ENCODE measurements at places on chromosomes 13 and 19.

DNA sequence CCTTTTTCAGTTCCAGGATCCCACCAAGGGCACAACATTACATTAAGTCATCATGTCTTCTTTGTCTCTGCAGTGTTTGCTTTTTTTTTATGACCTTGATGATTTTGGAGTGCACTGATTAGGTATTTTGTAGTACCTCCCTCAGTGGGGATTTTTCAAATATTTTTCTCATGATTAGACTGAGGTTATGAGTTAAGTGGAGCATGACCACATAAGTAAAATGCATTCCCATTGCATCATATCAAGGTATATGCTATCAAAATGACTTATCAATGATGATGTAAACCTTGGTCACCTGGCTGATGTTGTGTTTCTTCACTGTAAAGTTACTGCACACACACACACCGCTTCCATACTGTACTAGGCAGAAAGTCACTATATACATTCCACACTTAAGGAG is 96.7 kb upstream of the TRPC4 start:
- no peak for DNase-seq

- no peak for DNase-seq
Measured at GRCh38 chr13:30398601-30399072, 23.7 kb upstream of the UBE2L5 start.

GRCh38 chr19:3849092-3849491 is 19.7 kb downstream of the ZFR2 start:
- DNase-seq = no peak

- no peak for DNase-seq
Measured at GRCh38 chr13:94204946-94205345, 274.5 kb downstream of the DCT start.

DNA sequence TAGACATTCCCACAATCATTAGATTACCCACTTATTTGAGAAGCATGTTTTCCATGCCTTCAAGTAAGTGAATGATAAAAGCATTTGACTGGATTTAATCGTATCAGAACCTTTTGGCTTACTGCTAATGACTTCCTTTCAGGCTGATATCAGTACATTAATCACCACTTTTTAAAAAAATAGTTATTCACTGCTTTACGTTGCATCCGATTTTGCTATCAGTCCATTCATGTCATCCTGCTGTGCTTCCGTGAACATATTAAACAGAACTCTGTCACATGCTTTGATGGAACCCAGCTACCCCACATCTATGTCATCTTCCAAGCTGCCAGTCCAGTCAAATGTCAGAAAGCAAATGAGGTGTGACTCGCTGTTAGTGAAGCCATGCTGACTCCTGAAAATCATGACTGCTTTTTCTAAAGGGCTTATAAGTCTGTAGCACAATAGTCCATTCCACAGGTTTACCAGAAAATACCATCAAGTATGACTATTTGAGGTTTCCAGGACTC is 440.9 kb downstream of the IRS2 start:
- no peak for DNase-seq

All from activated naive CD4-positive, alpha-beta T cell treated with anti-CD3 and anti-CD28 coated beads, Interleukin-2, amount 50 U/mL, for 72 hours (primary cell).